Activated CD4-positive, alpha-beta T cell treated with anti-CD3 and anti-CD28 coated beads, Interleukin-2, amount 10 ng/mL, durations not matched to agents 24 days and 14 days (primary cell): ENCODE measurements at places on chromosomes 16 and 17.

DNA sequence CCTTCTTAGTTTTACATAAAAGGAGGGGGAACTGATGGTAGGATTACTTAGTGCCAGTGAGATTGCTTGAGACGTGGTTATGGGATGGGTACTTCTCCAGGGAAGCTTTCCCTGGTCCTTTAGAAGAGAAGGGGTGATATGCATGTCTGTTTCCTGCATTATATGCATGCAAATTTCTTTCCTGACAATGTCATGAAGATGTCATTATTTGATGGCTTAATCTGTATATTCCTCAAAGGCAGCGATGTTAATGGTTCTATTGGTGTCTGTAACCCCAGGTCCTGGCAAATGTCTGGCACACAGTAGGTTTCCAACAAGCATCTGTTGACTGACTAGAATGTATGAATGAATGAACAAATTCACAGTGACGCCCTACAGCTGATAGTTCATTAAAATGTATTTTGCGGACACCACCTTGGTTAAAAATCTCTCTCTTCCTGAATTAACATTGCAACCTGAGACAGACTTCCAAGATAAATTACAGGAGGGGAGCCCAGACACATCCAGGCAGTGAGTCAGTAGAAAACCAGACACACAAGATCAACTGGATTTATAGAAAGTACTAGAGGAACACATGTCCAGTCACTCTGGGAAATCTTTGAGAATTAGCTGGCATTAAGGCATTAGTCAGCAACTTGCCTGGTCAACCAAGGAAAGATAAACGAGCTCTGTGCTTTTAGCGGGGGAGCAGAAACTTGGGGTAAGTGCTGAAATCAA, 293.4 kb downstream of the XYLT1 start:
- DNase-seq: no peak

DNA sequence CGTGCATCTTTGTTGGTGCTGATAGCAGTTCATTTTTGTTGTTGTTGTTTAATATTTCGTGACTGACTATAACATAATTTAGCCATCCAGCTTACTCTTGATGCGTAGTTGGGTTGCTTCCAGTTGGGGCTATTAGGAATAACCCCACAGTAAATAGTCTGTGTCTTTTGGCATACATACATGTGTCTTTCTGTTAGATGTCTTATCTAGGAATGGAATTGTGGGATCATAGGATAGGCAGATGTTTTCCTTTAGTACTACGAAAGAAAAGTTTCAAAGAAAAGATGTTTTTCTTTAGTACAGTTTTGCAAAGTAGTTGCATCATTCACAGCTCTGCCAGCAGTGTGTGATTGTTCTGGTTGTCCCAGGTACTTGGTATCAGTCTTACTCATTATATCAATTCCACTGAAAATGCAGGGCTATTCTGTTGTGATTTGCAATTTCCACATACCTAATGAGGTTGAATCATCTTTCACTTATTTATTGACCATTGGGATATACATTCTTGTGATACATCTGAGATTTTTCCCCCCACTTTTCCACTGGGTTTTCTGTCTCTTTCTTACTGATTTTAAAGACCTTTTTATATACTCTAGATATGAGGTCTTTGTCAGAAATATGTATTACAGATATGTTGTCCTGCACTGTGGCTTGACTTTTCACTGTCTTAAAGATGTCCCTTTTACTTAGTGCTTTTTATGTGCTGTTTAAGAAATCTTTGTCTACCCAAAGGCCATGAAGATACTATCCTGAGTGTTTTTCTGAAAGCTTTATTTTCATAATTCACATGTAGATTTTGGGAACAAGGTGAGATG, 173.3 kb downstream of the MRTFB start:
- no peak for DNase-seq

- DNase-seq: no peak
These were observed 524.4 kb upstream of the ZFHX3 start for GRCh38 chr16:73572135-73572828.

GRCh38 chr17:10681866-10682446, 15.4 kb downstream of the SCO1 start:
- DNase-seq: no peak

- DNase-seq: no peak
These were observed 1.7 kb upstream of the SLC47A2 start for GRCh38 chr17:19718041-19718612.

DNA sequence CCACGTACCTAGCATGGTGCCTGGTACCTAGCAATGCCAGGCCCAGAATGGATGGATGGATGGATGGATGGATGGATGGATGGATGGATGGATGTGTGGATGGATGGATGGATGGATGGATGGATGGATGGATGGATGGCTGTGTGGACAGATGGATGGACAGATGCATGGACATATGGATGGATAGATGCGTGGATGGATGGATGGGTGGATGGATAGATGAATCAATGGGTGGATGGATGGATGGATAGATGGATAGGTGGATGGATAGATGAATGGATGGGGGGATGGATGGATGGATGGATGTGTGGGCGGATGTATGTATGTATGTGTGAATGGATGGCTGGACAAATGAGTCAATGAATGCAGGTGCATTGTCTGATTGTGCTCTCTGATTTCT, 12.6 kb downstream of the GPR139 start:
- DNase-seq: no peak

DNA sequence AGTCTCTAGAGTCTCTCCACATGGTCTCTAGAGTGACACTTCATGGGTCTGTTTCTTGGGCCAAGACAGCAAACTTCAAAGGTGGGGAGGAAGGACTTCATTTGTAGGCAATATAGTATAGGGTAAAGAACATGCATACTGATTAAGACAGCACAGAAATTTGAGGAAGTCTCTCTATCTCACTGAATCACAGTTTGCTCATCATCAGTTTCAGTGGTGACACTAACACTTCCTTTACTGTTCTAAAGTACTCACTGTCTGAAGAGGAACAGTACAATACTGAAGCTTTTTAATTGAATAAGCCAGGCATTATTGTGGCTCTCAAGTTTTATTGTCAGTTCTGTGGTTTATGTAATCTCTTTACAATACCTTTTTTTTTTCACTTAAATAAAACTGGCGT, 656.4 kb upstream of the CDH8 start:
- no peak for DNase-seq

- no peak for DNase-seq
These were observed 49.0 kb upstream of the ZNF750 start for GRCh38 chr17:82888583-82889495.

DNA sequence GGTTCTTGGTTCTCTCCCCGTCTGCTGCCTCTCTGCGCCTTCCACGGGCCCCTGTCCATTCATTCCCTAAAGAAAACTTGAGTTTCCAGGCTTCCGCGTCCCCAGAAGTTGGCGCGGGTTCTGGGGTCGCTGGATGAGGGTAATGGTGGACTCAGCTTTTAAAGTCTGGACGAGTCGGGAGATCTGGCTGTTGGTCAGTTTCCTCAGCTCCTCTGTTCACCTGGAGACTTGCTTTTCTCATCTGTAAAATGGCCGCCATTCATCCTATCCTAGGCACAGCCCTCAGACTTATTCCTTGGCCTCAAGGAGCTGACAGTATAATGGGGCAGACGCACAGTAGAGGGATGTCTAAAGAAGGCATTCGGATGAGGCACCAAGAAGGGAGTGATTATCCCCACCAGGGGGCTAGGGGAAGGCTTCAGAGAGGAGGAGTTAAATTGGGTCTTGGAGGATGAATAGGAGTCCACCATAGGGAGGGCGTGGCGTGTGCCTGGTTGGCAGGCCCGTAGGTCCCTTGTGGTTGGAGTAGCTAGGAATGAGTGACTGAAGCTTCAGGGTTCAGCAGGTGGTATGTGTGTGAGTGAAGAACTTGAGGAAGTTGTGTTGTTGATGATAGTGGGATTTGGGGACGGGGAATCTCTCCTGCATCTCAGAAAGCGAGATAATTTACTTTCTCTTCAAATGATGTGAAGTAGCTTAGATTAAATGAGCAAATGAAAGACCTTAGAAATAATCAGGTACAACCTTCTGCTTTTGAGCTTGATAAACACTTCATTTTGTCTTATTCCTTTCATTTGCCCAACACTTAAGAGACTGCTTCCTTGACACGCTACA, 652 bp downstream of the VPS35L start:
- peak; percentile 77 for DNase-seq

- DNase-seq: peak; percentile 81
These were observed 22.5 kb downstream of the XPO6 start for GRCh38 chr16:28189245-28189644.

GRCh38 chr17:75566416-75566815, 21.2 kb upstream of the MYO15B start:
- no peak for DNase-seq

DNA sequence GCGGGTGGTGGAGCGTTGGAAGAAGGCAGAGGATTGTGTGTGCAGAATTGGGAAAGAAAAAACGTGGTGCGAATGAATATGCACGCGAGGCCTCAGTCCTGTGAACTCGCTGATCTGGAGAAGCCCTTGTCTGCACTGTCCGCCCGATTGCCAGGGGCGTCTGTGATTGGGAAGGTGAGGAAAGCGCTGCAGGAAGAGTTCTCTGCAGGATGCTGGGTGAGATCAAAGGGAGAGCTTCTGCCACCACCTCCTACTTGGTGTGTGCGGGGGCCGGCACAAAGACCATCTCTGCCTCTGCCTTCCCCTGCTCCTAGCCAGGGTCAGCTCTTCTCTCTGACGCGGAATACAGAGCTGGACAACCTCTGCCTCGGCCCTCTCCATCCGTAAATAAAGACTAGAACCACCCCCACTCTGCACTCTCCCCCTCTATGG, 841 bp upstream of the RAB5C start:
- no peak for DNase-seq

- no peak for DNase-seq
These were observed 1846.1 kb downstream of the TP53TG3F start for GRCh38 chr16:35305476-35305875.

DNA sequence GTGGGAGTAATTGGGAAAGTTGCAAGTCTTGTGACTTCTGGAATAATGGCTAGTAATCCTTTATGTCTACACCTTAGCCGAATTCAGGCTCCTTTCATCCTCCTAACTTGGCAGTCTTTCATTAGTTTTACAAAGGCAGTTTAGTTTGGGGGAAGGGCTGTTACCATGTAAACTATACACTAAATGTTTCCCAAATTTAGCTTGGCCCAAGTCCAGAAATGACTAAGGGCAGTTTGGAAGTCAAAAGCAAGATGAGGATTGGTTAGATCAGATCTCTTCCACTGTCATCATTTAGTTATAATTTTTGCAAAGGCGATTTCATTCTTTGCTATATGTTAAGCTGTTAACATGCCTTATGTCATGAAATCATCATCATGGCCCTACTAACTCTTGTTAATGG, 115.4 kb upstream of the CACNG3 start:
- DNase-seq: no peak

- DNase-seq: no peak
These were observed 8.3 kb downstream of the NME3 start for GRCh38 chr16:1762879-1763520.

DNA sequence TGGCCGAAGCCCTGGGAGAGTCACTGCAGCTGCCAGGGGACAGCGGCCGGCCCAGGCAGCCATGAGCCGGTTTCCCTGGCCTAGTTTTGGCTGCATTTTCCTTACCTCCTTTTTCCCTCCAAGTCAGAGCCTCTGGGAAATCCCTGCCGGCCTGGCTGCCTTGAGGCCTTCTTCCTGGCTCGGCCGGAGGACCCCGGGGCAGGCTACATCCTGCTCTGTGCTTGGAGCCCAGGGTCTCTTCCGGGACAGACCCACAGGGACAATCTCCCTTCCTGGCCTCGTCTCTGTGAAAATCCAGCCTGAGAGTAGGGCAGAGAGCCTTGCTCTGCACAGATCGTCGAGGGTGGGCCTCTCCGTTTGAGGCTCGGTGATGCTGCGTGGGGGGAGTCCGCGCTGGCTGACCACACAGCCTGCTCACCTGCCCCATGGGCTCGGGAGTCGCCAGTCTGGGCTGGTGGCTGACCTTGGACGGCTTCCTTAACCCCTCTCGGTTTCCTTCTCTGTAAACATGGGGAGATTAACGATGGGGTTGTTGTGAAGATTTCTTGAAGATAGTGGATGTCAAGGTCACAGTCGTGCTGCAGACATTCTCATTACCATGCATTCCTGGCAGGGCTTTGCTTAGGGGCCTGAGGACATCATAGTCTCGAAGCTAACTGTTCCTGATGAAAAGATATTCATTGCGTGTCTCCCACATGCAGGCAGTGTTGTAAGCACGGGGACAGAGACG, 34.8 kb upstream of the CIBAR2 start:
- DNase-seq: no peak

DNA sequence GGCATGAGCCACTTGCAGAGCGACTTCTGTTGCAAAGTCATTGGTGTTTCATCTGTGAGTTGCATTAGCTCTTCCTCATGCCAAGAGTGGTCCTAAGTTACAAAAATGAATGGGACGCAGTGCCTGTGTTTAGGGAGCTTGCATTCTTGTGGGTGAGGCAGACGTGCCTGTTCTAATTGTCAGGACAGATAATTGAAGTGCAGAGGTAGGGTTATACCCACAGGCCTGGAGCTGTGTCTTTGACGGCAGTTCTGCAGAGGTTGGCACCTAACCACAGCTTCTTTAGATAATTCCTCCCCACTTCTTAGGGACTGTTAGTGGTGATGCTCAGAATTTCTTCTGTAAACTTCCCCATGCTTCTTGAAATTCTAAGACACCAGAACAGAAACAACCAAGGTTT, 307.1 kb downstream of the SNX29 start:
- no peak for DNase-seq

DNA sequence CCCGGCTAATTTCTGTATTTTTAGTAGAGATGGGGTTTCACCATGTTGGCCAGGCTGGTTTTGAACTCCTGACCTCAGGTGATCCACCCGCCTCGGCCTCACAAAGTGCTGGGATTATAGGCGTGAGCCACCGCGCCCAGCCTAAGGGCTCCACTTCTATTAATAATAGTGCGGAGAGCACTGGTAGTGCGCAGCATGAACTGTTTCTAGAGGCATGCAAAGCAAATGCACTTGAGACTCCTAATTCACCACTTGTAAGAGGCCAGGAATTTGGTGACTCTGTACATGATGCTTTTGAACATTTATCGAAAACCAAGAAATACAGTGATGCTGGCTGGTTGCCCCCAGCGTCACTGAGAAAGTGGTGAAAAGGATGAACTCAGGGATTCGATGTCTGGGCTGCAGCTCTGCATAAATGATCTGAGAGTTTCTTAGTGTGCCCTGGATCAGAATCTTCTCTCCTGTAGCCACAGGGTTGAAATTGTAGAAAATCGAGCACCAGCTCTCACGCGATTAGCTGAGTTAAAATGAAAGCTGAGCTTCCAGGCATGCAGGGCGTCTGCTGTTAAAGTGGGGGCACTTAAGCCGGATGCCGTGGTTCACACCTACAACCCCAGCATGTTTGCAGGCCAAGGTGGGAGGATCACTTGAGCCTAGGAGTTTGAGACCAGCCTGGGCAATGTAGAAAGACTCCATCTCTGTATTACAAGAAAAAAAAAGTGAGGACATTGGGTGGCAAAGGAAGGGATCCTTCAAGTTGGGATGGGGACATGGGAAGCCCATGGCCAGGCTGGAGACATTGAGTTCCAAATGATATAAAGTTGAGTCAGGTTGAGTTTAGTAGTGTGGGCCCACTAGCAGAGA, 4.8 kb downstream of the RNF213 start:
- peak; percentile 89 for DNase-seq

DNA sequence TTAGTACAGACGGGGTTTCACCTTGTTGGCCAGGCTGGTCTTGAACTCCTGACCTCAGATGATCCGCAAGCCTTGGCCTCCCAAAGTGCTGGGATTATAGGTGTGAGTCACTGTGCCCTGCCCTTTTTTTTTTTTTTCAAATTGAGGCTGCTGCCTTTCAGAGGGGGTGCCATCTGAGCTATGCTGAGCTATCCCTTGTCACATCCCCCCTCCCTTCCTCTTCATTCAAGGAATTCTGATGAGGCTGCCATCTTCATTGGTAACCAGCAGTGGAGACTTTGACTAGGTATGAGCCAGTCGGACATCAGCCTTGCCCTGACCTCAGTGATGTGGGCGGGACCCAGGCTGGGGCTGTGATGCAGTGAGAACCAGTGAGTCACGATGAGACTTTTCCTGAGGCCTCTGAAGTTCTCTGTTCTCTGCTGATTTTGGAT, 24.4 kb upstream of the GPT2 start:
- no peak for DNase-seq
